ENCODE measurements at places on chromosomes 11 and 22. TPM values are rescaled to one million over a fixed set of nuclear protein-coding genes. Genes with fewer than 3 reads are reported as not detected.

The TRPM5 gene
- not detected for total RNA-seq

The MYRF gene
- total RNA-seq, result 0.11 TPM

The ADORA2A gene
- total RNA-seq, result 1.5 TPM

The RASSF10 gene
- total RNA-seq, result 4.6 TPM

The CADM1 gene
- total RNA-seq, result 0.34 TPM
